ENCODE measurements at places on chromosomes 1 and 21.

- no peak for DNase-seq
Observed at GRCh38 chr1:57294177-57294576, 129.7 kb downstream of the DAB1 start.

GRCh38 chr1:226739696-226740065 lies 599 bp upstream of the ITPKB start:
- DNase-seq = no peak

- DNase-seq = no peak
Observed at GRCh38 chr21:33937146-33937545, 21.5 kb upstream of the ATP5PO start.

DNA sequence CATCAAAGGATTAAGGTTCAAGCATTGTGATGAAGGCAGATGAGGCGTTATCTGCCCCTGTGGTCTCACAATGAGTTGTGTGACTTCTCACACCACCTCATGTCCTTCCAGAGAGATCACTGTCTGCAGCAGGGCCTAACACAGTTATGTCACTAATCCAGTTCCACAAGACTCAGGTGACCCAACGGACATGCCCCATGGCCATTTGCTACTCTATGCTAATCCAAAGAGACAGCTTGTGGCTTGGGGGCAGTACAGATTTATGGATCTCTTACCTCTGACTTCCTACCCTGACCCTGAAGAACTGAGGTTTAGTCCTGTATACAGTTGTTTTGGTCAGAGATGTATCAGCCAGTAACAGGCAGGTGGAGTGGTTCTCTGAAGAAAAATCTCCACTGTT lies 147.1 kb downstream of the GLUL start:
- DNase-seq = no peak

DNA sequence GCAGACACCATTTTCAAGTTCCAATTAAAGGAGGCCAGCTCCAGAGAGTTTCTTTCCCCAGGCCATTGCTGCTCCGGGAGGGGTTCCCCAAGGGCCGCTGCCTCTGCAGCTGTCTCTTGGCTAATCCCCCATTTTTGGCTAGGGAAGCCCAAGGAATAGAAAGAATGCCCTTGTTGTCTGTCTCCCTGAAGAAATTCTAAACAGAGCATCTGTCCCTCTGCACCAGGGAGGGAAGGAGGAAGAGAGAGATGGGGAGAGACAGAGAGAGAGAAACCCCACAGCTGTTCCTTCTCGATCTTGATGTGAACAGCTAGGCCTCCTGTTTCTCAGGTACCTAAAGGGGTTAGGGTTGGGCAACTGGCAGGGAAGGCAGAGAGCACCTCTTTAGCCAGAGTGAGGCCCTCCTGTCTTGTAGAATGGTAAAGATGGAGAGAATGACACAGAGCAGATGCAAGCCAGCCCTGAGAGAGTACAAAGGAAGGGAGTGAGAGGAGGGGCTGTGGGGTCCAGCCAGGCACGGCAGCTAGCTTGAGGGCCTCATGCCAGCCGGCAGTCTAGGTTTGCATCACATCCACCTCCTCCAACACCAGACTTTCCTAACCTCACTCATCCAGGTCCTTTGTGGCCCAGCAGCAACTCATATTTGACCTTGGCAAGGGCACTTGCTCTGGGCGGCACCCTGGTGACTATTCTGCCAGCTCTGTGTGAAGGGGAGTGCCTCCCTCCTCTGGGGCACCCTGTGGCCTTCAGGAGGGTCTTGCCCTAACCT lies 13.1 kb downstream of the OPTC start:
- DNase-seq = no peak

Data from stimulated activated CD8-positive, alpha-beta memory T cell treated with anti-CD3 and anti-CD28 coated beads, Interleukin-4, amount 100 ng/mL, for 1 hour (primary cell).